ENCODE measurements at places on chromosomes 13 and 19. TPM values are rescaled to one million over a fixed set of nuclear protein-coding genes. Genes with fewer than 3 reads are reported as not detected.
A peak's percentile ranks its signal among the peaks of the same experiment; 100 is the strongest.

- no peaks in the 10 kb centered on the region for H3K27me3 ChIP-seq
- H3K27ac ChIP-seq: no peak overlapping the region
- H3K4me3 ChIP-seq: no peak overlapping the region
- no peak for DNase-seq
- H3K4me1 ChIP-seq: peaks cover 4% of the 10 kb centered on the region
- no peaks in the 10 kb centered on the region for H3K36me3 ChIP-seq
Measured at GRCh38 chr13:30535046-30535445, 69.3 kb upstream of the HMGB1 start.

- no peak overlapping the region for H3K27ac ChIP-seq
- H3K4me3 ChIP-seq: no peak overlapping the region
- H3K36me3 ChIP-seq: no peaks in the 10 kb centered on the region
- DNase-seq: no peak
- no peaks in the 10 kb centered on the region for H3K4me1 ChIP-seq
Measured at GRCh38 chr19:41166944-41167804, 25.8 kb upstream of the CYP2S1 start.

- no peak overlapping the region for H3K4me3 ChIP-seq
- H3K36me3 ChIP-seq: no peaks in the 10 kb centered on the region
- H3K27me3 ChIP-seq: no peaks in the 10 kb centered on the region
- DNase-seq: no peak
Measured at GRCh38 chr13:55615081-55615480, 1525.6 kb upstream of the PRR20A start.

- no peaks in the 10 kb centered on the region for H3K4me1 ChIP-seq
- H3K4me3 ChIP-seq: no peak overlapping the region
- peaks cover 3% of the 10 kb centered on the region for H3K27me3 ChIP-seq
Measured at GRCh38 chr19:31578326-31578725, 229.1 kb upstream of the TSHZ3 start.

- no peak for DNase-seq
- peak overlapping the region; percentile 71 for H3K4me3 ChIP-seq
- no peaks in the 10 kb centered on the region for H3K27me3 ChIP-seq
- H3K4me1 ChIP-seq: no peaks in the 10 kb centered on the region
- no peaks in the 10 kb centered on the region for H3K36me3 ChIP-seq
- no peak overlapping the region for H3K27ac ChIP-seq
Measured at GRCh38 chr13:42040730-42041010, 7.8 kb upstream of the DGKH start.

GRCh38 chr13:80361883-80362327, 21.0 kb upstream of the SPRY2 start:
- DNase-seq: no peak
- H3K27me3 ChIP-seq: no peaks in the 10 kb centered on the region
- H3K4me3 ChIP-seq: no peak overlapping the region

DNA sequence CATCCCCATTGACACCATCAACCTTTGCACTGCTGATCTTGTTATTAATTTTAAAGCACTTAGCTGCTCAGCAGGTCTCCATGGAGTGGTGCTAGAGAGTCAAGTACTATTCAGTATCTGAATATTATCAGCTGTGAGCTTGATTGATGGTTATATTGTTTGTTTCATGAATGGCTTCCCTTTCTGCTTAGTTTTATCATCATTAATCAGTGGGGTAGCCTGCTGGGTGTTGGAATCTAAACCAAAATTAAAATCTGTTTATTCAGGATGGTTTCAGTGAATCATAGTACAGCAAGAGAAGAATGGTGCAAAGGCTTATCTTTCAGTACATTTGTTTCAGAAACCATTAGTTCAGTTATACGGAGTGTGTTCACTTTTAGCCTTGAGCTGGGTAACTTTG, 42.5 kb upstream of the SCEL start:
- no peaks in the 10 kb centered on the region for H3K27me3 ChIP-seq
- H3K4me3 ChIP-seq: no peak overlapping the region
- H3K27ac ChIP-seq: no peak overlapping the region
- no peaks in the 10 kb centered on the region for H3K4me1 ChIP-seq
- no peaks in the 10 kb centered on the region for H3K36me3 ChIP-seq

DNA sequence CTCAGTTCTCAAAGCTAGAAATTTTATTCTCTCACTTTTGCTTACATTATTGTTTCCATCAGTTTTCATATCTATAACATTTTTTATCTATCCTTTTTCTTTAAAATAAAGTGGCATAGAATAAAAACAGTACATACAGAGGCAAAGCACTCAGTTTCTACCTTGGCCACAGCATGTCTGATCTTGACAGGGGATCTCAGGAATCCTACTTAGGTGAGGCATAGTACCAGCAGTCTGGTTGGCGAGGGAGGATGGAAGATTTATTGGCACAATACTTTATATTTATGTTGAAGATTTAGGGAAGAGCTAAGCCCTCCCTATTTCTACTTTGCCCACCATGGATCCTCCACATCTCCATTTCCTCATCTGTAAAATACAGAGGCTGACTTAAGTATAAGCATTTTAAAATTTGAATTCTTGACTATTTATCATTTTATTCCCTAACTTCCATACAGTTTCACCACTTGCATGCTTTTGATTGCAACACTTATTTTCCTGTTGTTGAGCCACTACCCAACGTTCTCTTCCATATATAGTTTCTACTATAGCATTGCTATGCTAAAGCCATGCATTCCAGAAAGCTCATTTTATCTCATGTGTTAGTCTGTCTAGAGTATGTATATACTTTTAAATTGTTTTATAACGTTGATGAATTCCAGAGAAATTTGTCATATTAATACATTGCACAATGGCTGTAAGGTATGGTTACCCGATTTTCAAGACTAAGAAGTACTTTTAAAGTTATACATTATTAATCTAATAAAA, 506.7 kb downstream of the KCTD12 start:
- DNase-seq: no peak
- H3K27ac ChIP-seq: no peak overlapping the region
- no peaks in the 10 kb centered on the region for H3K36me3 ChIP-seq
- H3K27me3 ChIP-seq: no peaks in the 10 kb centered on the region
- H3K4me3 ChIP-seq: no peak overlapping the region
- no peaks in the 10 kb centered on the region for H3K4me1 ChIP-seq

TEX101 gene
- not detected for total RNA-seq

ATCAY gene
- 7.6 TPM for total RNA-seq
